Activated CD4-positive, alpha-beta memory T cell treated with anti-CD3 and anti-CD28 coated beads for 36 hours (primary cell): ENCODE measurements at places on chromosomes 6 and 20. TPM values are rescaled to one million over a fixed set of nuclear protein-coding genes. Genes with fewer than 3 reads are reported as not detected.

Gene CNKSR3
- total RNA-seq, result 0.12 TPM

Gene TNXB
- total RNA-seq, result 5.2 TPM

Gene DIDO1
- total RNA-seq, result 48.4 TPM

Gene XKR7
- total RNA-seq, result not detected

Gene PPP1R14C
- total RNA-seq, result 0.36 TPM

Gene C6orf163
- total RNA-seq, result 0.95 TPM

Gene CALHM5
- total RNA-seq, result not detected

Gene HLA-DQB1
- total RNA-seq, result 10.1 TPM

Gene MYO6
- 6.4 TPM for total RNA-seq
